ENCODE measurements at places on chromosomes 3 and 15.

DNA sequence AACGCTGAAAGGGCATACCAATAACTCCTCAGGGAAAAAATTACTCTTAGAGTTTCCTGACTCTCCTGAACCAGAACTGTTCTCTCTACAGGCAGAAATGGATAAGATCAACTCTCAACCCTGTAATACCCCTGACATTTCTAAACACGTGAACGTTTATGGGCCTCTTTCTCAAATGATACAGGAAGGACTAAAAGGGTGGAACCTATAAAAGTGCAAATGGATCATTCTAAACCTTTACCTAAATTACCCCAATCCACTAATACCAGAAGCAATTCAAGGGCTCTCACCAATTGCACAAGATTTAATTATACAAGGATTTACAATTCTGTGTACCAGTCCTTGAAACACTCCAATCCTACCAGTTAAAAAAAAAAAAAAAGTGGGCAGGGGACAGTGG is 98.0 kb upstream of the FAM174B start:
- DNase-seq: no peak

DNA sequence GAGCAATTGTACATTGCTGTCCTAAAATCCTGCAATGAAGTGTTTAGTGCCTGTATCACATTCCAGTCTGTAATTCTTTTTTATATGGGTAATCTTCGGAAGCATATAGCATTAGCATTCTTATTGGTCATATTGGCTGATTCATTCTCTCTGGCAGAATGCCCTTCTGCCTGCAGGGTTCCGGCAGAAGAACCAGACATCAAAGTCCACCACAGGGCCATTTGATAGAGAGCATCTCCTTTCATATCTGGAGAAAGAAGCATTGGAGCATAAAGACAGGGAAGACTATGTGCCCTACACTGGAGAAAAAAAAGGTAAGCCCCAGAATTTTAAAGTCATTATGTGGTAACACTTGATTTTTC is 39.6 kb downstream of the TMOD3 start:
- DNase-seq: no peak

GRCh38 chr3:166444756-166445155 is 607.5 kb upstream of the BCHE start:
- DNase-seq: no peak

DNA sequence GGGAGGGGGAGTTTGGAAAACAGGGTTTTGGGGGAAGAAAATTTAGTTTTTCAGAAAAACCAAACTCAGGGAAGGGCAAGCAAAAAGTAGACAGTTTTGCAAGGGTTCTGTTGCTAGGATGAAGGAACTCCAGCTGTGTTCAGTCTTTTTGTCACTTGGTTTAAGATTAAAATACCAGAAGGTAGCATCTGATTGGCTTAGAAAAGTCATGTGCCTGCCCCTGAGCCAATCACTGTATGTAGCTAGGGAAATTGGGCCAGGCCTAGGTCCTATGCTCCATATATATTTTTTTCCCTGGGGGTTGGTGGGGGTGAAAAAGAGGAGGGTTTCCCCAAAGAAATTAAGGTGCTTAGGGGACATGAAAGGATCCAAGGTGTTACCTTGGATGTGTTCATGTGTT is 24.3 kb downstream of the CLDN11 start:
- no peak for DNase-seq

DNA sequence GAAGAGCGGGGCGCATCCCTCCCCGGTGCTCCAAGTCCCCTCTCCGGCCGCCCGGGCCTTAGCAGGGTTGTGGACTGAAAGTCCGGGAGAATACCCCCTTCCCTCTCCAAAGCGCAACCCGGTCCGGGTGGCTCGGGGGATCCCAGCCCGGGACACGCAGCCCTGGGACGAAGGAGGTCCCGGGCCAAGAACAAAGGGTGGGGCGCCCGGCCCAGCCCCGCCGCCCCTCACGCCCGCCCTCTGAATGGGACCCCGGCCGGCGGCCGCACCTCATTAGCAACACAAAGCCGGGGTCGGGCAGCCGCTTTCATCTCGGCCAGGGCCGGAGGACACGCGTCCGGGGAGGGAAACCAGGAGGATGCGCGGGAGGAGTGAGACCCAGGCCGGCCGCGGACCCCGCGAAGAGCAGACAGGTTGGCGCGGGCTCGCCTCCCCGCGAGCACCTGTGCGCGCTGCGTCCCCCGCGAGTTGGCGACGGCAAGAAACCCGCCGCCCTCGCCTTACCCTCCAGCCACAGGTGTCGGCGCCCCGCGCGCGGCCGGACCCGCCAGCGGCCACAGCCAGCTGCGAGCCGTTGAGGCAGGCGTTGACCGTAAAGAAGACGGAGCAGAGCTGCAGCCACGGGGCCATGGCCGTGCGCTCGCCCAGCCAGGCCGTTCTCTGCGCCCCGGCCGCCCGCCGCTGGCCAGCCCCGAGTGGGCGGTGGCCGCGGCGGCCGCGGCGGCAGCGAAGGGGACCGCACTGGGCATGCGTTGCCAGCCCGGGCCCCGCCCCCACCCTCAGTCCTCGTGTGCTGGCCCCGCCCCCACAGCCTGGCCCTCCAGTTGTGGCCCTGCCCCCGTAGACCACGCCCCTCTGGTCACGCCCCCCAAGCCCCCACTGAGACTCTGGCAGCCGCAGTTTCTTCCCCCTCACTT is at the start of gene IL17RD:
Gene IL17RD, minus strand, starts transcription at position 697 of the 917 bp plus-strand sequence. Its CDS starts 67 bp downstream, at position 630.
- DNase-seq: peak; percentile 52

- no peak for DNase-seq
Observed at GRCh38 chr3:4689021-4689420, 195.9 kb downstream of the ITPR1 start.

- no peak for DNase-seq
Observed at GRCh38 chr15:38255690-38256089, 3.1 kb downstream of the SPRED1 start.

DNA sequence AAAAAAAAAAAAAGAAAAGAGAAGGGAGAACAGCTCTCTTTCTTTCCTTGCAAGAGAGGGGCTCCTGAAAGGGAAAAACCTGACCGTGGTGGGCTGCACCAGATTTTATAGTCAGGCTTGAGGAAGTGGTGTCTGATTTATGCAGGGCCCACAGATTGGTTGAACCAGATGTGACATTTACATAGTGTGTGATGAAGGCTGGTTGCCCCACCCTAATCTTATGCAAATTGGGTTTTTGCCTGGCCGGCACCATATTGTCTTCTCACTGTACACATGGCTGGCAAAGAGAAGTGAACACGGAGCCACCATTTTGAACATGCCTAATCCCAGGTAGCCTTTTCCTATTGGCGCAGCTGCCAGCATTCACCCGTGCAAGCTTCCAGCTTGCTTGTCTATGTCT is 154.4 kb downstream of the OXSM start:
- no peak for DNase-seq

GRCh38 chr3:25259871-25260270 is 168.2 kb upstream of the RARB start:
- no peak for DNase-seq

DNA sequence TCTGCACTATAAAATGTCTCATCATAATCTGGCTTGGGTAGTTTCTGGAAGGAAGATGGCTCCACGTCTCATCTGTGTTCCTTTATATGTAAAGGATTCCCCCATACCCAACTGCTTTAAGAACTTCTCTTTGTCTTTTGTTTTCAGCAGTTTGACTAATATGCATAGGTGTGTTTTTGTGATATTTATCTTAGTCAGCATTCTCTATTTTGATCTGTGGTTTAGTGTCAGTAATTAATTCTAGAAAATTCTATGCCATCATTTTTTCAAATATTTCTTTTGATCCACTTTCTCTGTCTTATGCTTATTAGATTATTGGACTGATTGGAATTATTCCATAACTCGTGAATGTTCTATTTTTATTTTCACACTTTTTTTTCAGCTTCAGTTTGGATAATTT is 286.3 kb upstream of the THRB start:
- no peak for DNase-seq

DNA sequence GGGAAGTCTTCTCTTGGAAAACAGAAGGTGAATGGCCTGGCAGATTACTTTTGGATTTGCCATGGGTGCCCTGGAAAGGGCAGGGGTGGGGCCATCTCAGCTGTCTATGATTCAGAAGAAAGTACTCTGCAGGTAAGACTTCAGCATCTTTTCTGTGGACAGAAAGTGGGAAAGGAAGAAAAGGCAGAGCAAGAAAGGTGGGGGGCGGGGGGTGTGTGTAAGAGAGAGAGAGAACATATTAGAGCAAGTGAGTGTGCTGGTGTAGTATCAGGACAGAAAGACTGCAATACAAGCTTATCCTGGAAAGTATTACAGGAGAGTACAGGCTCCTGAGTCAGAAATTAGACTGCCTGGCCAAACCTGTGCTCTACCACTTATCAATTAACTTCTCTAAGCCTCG is 5.5 kb downstream of the TAGLN3 start:
- no peak for DNase-seq

DNA sequence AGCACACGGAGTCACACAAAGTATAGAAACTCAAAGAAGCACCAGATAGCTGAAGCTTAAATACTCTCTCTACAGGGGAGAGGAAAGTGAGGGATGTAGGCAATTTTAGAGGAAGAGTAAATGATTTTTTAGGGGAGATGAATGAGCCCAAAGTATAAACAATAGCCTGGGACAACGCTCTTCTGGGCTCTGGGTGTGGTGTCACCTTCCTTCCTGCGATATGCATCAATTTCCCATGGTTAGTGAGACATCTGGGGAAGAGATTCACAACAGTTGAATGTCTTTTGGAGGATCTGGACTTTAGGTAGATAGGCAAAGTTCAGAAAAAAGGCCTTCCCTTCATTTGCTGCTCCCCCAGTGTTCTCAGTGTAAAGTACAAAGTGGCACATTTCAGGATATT is 125.2 kb downstream of the EFHB start:
- no peak for DNase-seq

- DNase-seq: no peak
Observed at GRCh38 chr3:33355611-33356010, 78.4 kb downstream of the FBXL2 start.

DNA sequence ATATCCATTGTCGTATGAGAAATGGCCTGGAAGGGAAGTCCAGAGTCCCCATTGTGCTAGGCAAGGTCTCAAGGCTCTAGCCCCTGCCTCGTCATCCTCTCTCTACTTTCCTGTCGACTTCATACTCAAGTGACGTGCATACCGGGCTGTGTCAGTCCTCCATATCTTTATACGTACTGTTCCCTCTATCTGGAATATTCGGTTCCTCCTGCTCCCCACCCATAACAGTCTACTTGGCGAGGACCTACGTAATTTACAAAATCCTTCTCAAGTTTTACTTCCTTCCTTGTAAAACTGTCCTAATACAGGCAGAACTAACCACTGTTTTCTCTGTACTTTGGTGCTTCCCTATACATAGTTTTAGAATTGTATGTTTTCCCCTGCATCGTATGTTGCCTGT is 2.2 kb upstream of the ALPK3 start:
- DNase-seq: no peak

DNA sequence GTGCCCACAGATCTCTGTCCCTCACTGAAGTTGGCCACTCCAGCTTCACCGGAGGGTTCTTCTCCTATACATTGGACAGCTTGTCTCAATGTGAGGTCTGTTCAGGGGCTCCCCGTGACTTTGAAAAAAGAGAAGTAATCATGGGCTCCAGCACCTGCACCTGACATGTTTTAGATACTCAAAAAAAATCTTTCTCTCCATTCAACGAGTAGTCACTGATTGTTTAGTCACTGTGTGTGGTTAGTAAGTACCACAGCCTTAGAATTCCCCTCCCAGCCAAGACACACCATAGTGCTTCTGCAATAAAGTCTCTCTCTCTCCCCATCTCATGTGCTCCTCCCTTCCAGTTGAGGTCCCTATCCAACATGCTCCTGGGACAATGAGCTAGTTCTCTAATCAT is 18.6 kb downstream of the CCR9 start:
- no peak for DNase-seq

GRCh38 chr3:146308222-146308621 is 57.3 kb upstream of the PLSCR4 start:
- DNase-seq: no peak

DNA sequence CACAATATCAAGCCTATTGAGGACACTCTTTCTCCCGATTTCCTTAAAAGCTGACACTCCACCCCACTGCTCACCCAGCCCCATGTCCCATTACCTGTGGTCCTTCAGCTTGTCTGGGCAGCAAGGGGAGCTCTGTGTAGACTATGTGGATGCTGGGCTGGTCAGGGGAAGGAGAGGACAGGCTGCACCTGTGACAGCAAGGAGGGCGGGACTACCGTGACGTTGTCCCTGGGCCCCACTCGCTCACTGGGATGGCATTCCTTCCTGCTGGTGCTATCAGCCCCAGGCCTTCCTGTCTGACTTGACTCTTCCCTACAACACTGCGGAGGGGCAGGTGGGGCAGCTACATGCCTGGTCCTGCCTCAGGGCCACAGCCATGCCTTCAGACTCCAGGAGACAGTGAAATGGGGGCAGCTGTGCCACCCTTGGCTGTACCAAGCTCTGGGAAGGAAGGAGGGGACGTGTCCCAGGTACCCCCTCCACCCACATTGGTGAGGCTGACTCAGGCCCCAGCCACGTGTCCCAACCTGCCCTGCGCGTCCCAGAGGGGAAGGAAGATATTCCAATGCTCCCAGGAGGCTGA is at the start of gene TMEM40:
Gene TMEM40, minus strand, starts transcription at position 163 of the 583 bp plus-strand sequence. CDS start 9,427 bp downstream, outside the sequence.
- DNase-seq: no peak

DNA sequence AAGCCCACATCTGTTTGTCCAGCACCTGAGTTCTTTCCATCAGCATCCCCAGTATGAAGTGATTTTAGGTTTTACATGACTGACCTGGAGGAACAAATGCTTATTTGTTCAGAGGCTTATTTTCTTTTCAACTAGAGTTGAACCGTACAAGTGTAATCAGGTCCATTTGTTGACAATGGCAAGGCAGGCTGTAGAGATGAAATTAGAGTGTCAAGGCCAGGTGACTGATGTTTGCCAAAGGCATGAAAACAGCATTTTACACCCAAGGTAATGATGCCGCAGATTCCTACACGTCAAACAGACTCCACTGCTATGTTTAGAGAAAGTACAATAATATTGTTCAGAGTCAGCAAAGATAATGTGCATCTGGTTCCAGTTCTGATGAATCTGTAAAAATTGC is 96.5 kb downstream of the KCNAB1 start:
- DNase-seq: no peak

- DNase-seq: no peak
Observed at GRCh38 chr3:71461749-71462483, 121.6 kb downstream of the FOXP1 start.

GRCh38 chr3:17195856-17196604 is 311.3 kb downstream of the PLCL2 start:
- DNase-seq: no peak

DNA sequence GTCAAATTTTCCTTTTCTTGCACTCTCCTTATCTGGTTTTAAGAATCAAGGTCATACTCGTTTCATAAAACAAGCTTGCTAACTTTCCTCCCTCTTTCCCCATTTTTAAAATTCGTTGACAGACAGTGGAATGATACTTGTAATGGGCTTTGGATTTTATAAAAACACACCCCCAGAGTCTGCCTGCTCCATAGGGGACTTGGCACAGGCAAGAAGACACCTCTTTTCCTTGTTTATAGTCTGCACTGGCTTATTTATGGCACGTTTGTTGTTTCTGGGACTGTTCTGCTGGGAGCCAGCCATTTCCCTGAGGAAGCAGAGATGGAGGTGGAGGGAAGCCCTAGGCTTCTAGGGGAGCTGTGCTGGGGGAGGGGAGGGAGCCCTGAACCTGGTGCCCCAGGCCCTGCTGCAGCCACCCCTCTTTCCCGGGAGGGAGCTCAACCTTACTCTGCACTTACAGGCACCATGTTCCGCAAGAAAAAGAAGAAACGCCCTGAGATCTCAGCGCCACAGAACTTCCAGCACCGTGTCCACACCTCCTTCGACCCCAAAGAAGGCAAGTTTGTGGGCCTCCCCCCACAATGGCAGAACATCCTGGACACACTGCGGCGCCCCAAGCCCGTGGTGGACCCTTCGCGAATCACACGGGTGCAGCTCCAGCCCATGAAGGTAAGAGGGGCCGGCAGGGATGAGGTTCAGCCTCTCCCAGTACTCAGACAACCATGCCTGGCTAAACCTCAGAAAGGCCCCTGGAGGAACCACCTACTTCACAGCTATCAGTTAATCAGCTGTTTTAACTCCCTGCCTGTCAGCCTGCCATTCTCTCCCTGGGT is 18.3 kb downstream of the ANKRD63 start:
- no peak for DNase-seq
